ENCODE measurements at places on chromosomes 5 and 9. TPM values are rescaled to one million over a fixed set of nuclear protein-coding genes. Genes with fewer than 3 reads are reported as not detected.

The PAEP gene
- total RNA-seq: not detected

The NTRK2 gene
- total RNA-seq: 16.0 TPM

The DMRT3 gene
- not detected for total RNA-seq

The KCTD16 gene
- 0.18 TPM for total RNA-seq

The TAF11L10 gene
- not detected for total RNA-seq

GRCh38 chr5:1156033-1156753, 44.3 kb upstream of the SLC12A7 start:
- no peak for DNase-seq

- DNase-seq: no peak
These were observed 365.8 kb upstream of the DAP start for GRCh38 chr5:11126844-11127243.

DNA sequence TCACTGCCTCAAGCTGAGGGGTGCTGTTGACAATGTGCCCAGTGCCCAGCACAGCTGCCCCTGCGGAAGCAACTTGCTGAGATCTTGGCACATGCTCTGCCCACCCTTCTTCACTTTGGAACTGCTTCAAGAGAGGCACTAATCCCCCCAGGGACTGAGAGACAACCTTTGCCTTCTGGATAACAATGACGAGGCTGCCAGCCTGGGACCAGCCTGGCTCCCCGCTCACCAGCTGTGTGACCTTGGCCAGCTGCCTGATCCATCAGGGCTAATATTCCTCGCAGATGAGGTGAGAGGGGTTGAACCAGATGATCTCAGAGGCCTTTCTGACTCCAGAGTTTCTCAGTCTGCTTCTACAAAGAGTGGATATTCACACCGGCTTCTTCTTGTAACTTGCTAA, 81.0 kb downstream of the SHB start:
- DNase-seq: peak; percentile 45

GRCh38 chr5:58360794-58361193, 99.1 kb downstream of the PLK2 start:
- no peak for DNase-seq

DNA sequence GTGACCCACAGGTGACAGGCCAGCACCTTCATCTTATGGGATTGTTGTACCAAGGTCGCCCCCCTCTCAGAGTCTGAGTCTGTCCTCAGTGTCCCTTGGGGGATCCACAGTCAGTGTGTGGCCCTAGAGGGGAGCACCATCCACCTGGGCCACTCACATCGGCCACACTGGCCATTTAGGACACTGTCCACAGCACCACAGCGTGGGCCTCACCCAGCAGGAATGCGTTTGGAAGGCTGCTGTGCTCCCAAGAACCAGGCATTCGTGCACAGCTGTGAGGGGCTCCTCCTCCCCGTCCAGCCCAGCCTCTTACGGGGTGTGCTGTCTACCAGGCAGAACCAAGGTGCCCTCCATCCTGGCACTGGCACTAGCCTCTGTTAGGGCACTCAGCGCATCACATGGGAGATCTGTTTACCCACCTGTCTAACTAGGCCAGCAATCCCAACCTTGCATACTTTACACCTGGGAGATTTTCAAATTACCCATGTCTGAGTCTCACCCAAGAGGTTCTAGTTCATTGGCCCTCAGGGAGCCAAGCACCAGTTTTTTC, 24.5 kb upstream of the UBE2QL1 start:
- no peak for DNase-seq

GRCh38 chr5:174317256-174317894, 271.9 kb downstream of the NSG2 start:
- no peak for DNase-seq

- no peak for DNase-seq
These were observed 34.2 kb upstream of the HSD17B4 start for GRCh38 chr5:119417891-119418605.

DNA sequence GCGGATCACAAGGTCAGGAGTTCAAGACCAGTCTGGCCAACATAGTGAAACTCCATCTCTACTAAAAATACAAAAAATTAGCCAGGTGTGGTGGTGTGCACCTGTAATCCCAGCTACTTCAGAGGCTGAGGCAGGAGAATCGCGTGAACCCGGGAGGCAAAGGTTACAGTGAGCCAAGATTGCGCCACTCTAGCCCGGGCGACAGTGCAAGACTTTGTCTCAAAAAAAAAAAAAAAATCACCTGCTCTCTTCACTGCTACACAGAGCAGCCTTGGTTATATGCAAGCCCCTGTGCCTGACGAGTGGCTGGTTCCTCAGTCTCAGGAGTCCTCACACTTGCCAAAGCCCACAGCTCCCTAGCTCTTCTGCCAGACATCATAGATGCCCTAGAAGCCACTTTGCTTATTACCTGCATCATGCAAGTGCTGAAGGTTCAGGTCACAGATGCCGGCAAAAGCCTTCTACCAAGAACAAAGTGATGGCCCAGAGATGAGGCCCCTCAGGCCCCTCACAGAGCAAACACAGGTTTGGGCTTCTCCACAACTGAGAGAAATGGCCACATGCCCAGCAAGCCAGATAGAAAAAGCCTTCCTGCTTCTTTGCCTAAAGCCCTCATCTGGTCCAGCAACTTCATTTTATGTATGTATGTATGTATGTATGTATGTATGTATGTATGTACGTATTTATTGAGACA, 176.4 kb downstream of the AUH start:
- DNase-seq: no peak

- no peak for DNase-seq
These were observed 274.3 kb upstream of the DMRT1 start for GRCh38 chr9:567128-567746.

Data from heart left ventricle (tissue), 16 donors.